ENCODE measurements at places on chromosomes 12 and 14. TPM values are rescaled to one million over a fixed set of nuclear protein-coding genes. Genes with fewer than 3 reads are reported as not detected.

Gene RASSF8
- total RNA-seq = 0.52 TPM

Gene EFS
- total RNA-seq = not detected

Gene SCYL2
- 37.7 TPM for total RNA-seq

Gene SLC2A3
- total RNA-seq = 289 TPM

Gene NEK9
- 67.6 TPM for total RNA-seq

Gene FIGNL2
- 0.25 TPM for total RNA-seq

Gene OTX2
- not detected for total RNA-seq

Gene AQP5
- total RNA-seq = not detected

Gene ITPK1
- 84.1 TPM for total RNA-seq

Gene APOF
- not detected for total RNA-seq

Gene GPX2
- not detected for total RNA-seq

Gene IPO4
- 55.0 TPM for total RNA-seq

Gene AICDA
- not detected for total RNA-seq

Gene TAS2R43
- total RNA-seq = 1.2 TPM

Gene KERA
- not detected for total RNA-seq

Gene RHOF
- total RNA-seq = 108 TPM

Gene MIP
- not detected for total RNA-seq

Gene NOVA1
- 0.07 TPM for total RNA-seq

Gene ACVRL1
- total RNA-seq = not detected

Gene TBX5
- not detected for total RNA-seq

Gene SLC6A12
- not detected for total RNA-seq

Gene PLEKHG7
- total RNA-seq = not detected

Gene RNU4-1
- total RNA-seq = 3,380 TPM

Gene BATF
- total RNA-seq = 56.0 TPM

Gene DEPDC4
- total RNA-seq = 2.1 TPM

Measured in T-helper 2 cell treated with Interferon-gamma antibody and Interleukin-4, amounts not matched to agents 100 ng/mL and 5 ng/mL, for 36 hours (primary cell).